ENCODE measurements at places on chromosomes 16 and 17.

GRCh38 chr17:80063830-80064585, 27.6 kb downstream of the CCDC40 start:
- peak; percentile 23 for DNase-seq

- no peak for DNase-seq
These were observed 992 bp downstream of the GDPD1 start for GRCh38 chr17:59221159-59221847.

- DNase-seq: no peak
These were observed 42.5 kb downstream of the TMEM11 start for GRCh38 chr17:21171309-21171922.

GRCh38 chr16:70018254-70018653, 67.1 kb downstream of the CLEC18A start:
- peak; percentile 5 for DNase-seq

DNA sequence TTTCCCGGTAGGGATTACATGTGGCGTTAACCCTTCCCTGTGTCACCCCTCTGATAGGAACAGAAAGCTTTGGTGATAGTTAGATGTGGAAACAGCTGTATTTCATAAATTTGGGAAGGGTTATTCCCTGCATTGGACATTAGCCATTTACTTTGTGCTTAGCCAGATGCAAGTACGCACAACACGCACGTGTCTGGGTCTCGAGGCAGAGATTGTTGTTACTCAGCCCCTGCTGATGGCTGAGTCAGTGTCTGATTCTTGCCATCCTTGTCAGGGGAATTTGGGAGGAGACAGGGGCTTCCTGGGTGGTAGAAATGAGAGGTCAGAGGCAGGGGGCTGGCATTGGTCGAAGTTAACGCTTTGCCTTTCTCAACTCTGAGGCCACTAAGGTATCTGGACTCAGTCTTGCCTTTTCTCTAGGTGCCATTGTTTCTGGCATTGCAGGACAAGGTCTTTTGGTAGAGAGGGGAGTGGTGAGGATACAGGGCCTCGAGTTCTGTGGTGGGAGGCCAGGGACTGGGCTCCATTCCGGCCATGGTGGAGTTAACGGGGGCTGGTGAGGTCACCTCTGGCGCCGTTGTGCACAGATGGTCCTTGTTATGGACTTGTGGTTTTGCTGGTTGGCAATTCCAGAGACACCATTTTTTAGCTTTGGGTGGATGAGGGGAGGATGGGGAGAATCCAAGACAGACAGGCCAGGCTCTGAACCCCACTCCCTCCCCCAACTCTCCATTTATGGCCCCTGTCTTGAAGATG, 8.2 kb downstream of the MMP2 start:
- DNase-seq: no peak

DNA sequence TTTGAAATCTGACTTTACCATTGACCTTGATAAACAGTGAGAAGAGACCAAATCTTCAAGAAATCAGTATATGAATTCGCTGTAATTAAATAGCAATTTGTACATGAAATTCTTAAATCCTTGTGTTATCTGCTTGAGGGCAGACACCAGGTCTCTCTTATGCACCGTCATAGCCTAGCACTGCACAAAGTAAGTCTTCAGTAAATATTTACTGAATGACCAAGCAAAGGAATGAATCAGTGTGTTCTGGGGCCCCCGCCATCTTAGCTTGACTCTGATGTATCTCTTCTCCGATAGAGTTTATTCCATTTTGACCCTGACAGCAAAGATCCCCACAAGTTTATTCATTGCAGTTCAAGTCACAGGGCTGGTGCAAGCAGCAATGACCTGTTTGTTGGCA, 328.0 kb downstream of the TMEM114 start:
- no peak for DNase-seq

DNA sequence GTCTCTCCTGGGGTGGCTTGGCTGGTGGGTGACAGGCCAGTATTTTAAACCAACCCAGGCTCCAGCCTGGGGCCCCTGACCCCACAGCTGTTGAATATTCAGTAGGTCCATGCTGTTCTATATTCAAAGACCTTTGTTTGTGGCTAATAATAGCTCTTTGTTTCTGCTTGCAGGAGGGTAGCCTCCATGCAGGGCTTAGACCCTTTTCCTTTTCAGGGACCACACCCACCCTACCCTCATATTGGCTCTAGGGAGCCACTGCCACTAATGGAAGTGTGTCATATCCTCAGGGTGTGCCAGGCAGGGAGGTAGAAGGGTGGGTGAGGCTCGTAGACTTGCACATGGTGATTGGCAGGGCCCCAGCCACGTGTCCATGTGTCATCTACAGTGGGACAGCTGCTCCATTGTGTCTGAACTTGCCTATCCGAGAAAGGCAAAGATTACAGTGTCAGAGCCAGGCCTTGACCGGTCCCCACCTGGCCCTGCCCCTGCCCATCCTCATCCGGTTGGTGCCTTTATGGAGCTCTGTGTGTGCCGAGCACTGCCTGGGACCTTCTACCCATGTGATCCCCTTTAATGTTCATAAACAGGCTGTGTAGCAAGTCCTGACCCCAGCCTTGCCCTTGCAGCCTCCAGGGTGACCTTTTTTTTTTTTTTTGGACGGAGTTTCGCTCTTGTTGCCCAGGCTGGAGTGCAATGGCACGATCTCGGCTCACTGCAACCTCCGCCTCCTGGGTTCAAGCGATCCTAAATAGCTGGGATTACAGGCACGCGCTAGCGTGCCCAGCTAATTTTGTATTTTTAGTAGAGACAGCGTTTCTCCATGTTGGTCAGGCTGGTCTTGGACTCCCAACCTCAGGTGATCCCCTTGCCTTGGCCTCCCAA, 22.1 kb downstream of the TMC7 start:
- no peak for DNase-seq

DNA sequence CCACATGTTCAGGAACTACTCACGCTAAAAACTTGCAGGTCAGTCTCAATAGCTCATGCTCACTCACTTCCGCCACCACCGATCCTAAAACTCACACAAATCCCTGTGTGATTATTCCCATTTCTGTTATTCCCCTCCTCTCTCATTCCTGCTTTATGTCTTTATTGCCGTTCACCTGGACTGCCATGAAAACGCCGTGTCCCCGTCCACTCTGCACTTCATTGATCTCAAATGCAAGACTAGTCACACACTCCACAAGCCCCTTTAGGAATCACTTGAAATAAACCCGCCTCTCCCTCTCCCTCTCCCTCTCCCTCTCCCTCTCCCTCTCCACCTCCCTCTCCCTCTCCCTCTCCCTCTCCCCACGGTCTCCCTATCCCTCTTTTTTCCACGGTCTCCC, 78.0 kb downstream of the AXIN2 start:
- DNase-seq: no peak

DNA sequence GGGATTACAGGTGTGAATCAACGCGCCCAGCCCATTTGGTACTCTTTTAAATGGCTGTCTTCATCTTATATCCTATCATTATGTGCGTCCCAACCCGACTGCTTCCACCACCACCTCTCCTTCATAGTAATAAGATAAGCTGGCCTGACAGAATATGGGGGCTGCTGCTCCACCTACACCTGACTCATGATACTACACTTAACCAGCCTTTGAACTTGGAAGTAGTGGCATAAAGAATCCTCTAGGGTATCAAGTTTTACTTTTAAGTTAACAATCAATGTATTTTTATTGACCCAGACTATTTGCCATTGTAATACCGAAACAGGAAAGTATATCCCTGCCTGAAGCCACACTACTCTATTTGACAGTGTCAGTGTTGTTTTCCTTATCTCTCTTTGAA, 18.8 kb downstream of the PDZD9 start:
- DNase-seq: no peak

Data from prostate gland (tissue), 2 donors.